ENCODE measurements at places on chromosomes 2 and 18.

GRCh38 chr2:227006189-227006897 lies 157.7 kb downstream of the COL4A4 start:
- DNase-seq = no peak

DNA sequence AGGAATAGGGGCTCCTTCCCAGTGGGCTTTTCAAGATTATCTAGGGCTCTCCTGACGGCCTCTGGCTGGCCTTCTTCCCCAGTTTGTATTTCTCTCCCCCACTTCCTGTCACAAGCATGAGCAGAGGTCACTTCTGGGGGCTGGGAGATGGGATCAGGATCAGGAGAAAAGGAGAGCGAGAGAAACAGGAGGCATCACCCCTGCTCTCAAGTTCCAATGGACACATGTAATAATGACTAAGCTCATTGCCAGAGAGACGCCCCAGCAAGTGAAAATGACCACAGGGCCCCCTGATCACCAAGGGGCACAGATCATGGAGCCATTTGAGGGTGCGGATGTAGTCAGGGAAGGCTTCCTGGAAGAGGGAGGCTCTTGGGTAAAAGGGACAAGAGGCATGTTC lies 92.1 kb downstream of the SMAD7 start:
- DNase-seq = no peak

DNA sequence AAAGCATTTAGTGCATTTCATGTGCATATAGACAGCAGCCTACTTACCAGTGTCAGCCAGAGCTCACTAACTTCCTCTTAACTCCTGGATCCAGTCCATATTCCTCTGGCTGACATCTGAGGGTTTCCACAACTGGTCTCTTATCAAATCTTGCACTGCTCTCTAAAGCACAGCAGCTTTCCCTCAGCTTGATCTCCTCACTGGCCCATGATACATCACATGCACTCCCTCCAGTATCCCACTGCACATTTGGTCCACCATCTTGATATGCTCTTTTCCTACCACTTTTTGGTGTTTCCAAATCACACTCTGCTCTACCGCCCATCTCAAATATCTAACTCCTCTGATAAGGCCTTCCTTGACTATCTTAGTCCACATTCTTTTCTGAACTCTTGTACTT lies 105.0 kb upstream of the ZFP36L2 start:
- DNase-seq = no peak

DNA sequence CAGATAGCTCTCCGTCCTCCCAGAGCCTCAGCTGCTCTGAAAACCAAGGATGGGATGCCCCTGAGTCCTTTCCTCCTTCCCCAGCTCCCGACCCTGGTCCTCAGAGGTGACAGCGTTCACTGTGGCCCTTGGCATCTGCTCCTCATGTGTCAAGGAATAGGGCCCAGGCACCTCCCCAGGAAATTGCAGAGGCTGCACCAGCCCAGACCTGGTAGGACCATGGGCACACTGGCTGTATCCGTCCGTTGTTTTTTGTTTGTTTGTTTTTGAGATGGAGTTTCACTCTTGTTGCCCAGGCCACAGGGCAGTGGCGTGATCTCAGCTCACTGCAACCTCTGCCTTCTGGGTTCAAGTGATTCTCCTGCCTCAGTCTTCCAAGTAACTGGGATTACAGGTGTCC lies 37.5 kb upstream of the SLC66A3 start:
- DNase-seq = no peak

GRCh38 chr2:196170213-196170605 lies 1.2 kb downstream of the STK17B start:
- no peak for DNase-seq

DNA sequence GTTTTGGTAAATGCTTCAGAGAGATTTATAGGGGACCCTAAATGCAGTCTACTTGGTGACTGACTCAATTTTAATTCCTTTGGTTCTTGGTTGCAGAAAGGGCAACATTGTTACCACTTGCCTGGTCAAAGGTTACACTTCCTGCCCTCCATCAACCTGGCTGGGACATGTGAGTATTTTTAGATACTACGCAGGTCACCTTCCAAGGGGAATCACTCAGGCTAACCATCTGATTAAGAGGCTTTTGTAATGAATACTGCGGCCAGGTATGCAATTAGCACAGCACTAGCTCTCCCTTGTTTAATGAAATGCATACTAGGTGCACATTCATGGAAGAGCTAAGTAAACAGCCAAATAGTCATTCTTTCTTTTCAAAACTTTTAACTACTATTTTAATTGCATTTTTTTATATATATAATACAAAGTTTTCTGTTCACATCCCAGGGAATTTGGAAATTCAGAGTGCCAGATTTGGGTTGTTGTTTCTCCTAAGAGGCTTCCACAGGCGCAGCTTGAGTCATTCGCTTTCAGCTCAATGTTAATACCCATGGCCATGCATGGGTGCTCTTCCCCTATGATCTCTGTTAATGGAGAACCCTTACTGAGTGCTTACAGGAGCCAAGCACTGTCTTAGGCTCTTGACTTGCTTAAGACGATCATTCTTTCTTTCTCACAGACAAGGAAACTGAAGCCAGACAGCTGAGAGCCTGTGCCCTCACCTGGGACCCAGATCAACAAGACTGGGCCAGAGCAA lies 152.2 kb downstream of the MTX2 start:
- no peak for DNase-seq

- no peak for DNase-seq
These were observed 948.0 kb downstream of the DSC3 start for GRCh38 chr18:30094556-30094955.

DNA sequence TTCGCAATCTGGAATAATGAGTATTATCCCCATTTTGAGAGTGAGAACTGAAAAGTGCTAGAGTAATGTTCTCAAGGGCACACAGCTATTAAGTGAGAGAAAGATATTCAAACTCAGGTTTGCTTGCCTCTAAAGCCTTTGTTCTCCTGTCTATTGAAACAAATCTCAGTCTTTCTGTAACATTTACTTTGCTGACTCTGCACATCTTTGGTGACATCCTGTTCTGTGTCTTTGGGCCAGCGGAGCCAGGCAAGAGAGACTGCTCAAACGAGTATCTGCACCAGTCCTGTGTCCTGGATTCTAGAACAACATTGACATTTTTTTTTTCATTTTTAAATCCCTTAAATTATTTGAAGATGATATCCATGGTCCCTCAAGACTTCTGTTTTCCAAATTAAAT lies 1539.2 kb upstream of the PIK3C3 start:
- DNase-seq = no peak

GRCh38 chr18:12391487-12392165 lies 14.6 kb upstream of the AFG3L2 start:
- peak; percentile 17 for DNase-seq

DNA sequence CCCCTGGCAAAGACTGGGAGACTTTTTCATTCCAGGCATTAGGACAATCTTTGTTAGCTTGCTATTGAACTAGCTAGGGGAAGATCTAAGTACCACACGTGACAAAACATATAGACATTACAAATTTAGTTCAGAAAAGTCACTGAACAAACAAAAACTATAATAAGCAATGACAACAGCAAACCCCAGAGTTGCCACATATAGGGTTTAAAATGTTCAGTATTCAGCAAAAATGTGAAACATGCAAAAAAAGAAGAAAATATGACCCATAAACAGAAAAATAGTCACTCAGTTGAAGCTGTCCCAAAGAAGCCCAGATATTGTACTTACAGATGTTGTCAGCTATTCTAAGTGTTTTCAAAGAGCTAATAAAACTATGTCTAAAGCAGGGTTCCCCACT lies 431.1 kb upstream of the CDH2 start:
- no peak for DNase-seq

Measured in stimulated activated effector memory CD8-positive, alpha-beta T cell treated with anti-CD3 and anti-CD28 coated beads, Interleukin-12 subunit alpha, Interleukin-12 subunit beta, amount 100 ng/mL, for 72 hours (primary cell).